ENCODE measurements at places on chromosomes 11 and 22.

- DNase-seq = no peak
Measured at GRCh38 chr11:18578975-18579598, 9.4 kb downstream of the UEVLD start.

DNA sequence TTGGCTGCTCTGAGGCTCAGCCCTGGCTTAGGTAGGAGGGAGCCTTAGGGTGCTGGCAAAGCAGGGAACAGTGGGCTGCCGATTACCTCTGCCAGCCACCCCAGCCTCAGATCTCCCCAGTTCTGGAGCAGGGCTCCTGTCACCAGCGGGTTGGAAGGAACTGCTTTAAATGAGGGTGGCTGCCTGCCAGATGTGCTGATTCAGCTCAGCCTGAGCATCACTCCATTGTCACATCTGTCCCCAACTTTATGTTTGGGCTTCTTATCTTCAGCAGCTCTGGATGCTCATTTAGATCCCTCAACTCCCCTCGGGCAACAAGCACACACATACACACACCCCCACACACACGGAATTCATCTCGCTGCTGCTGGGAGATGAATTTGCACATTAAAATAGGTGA, 16.9 kb upstream of the ANKK1 start:
- no peak for DNase-seq

- no peak for DNase-seq
Measured at GRCh38 chr11:71055925-71056324, 196.5 kb downstream of the SHANK2 start.

- DNase-seq = no peak
Measured at GRCh38 chr22:39212721-39213376, 31.9 kb downstream of the PDGFB start.

DNA sequence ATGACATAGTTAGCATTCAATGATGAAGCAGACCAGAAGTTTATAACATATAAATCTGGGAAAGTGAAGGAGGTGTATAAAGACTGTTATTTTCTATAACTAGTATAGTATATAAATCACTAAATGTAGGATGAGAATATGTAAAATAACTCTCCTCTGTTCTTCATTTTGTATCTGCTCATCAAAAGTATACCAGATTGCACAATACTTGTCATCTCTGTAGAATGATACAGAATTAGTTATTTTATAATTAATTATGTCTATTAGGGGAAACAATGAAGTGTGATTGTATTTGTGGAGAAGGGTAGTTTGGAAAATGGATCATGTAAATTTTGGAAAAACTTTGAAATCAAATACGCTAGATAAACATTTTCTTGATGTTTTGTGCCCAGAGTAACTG, 18.4 kb downstream of the OR51L1 start:
- DNase-seq = no peak

- DNase-seq = no peak
Measured at GRCh38 chr22:42389143-42389542, 43.1 kb downstream of the NFAM1 start.

- no peak for DNase-seq
Measured at GRCh38 chr11:31788085-31788484, 23.0 kb downstream of the PAX6 start.

DNA sequence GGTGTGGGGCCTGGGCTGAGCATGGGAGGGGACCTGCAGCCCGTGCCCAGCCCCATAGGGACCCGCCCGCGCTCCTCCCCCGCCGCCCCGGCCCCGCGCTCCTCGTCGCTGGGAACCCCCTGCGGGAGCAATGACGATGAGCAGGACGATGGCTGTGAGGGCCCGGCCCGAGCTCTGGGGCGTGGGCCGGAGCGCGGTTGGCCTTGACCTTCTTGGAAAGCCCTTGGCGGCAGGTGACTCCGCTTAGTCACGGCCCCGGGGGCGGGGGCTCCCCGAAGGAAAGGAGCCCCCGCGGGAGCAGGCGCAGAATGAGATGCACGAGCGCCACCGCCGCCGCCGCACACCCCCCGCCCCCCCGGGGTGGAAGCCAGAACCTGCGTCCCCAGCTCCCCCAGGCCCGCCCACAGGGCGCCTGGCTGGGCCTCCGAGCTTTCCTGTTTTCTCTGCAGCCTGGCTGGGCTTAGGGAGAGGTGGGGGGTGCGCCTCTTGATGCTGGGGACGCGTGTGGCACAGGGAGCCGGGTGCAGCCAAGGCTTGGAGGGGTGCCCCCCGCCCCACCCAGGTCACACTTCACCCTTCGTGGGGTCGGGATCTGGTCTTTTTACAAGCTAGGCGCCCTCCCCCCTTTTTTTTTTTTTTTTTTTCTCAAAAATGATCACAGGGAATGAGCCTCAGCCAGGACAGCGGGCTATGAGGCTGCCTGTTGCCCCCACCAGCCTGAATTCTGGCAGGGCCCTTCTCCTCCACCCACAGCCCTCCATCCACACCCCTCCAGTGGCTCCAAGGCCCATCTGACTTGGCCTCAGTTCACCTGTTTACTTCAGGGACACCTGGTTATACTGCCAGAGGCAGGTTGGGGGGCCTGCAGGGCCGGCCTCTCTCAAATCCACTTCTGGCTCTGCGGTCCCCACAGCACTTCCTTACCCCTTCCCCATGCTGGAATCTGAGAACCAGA, 17.9 kb downstream of the CRELD2 start:
- peak; percentile 91 for DNase-seq

GRCh38 chr22:17257121-17258001, 38.1 kb upstream of the ADA2 start:
- DNase-seq = no peak

DNA sequence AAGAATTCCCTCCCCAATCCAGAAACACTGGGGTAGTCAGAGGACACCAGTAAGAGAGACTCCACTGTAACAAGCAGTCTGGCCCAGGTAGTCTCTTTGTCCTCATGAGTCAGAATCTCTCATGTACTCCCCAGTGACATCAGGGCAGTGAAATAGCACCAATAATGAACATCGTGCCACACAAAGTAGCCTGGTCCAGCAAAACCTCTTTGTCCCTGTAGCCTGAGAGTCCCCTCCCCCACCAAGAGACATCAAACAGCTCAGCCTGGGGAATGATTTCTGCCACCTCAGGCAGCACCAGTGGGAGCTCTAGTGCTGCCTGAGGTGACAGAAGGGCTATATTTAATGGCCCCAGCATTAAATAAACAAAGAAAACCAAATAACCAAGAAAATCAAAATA, 88.1 kb downstream of the SBF2 start:
- DNase-seq = no peak

GRCh38 chr11:77619576-77620198, 17.9 kb downstream of the CLNS1A start:
- DNase-seq = no peak

GRCh38 chr11:35600331-35600838, 17.9 kb upstream of the FJX1 start:
- no peak for DNase-seq

- DNase-seq = no peak
Measured at GRCh38 chr22:19143967-19144400, 467 bp downstream of the ESS2 start.

DNA sequence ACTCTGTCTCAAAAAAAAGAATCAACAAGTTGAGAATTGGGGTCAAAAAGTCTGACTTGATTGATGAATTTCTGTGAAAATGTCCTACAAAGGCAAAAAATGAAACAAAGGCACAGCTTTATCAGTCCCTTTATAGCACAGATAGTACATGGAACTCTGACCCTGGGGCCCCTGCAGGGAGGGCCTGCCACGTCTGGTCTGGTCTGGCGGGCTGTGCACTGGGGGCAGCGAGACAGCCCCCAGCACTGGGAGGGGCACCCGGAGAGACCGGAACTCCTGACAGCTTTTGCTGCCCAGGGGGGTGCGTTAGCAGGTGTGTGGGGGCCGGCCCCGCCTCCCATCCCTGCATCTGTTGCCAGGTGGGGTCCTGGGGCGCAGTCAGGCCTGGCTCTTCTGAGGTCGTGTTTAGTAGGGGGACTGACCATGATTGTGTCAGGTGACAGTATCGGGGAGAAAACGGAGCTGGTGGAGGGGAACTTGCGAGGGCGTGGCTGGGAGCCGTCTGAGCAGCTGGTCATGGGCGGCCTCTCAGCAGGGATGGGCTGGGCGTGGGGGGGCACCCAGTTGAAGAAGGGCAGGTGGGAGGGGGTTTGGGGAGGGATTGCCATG, 51.7 kb downstream of the GRAMD4 start:
- DNase-seq = no peak

- DNase-seq = no peak
Measured at GRCh38 chr11:126915430-126915829, 85.1 kb downstream of the KIRREL3 start.

DNA sequence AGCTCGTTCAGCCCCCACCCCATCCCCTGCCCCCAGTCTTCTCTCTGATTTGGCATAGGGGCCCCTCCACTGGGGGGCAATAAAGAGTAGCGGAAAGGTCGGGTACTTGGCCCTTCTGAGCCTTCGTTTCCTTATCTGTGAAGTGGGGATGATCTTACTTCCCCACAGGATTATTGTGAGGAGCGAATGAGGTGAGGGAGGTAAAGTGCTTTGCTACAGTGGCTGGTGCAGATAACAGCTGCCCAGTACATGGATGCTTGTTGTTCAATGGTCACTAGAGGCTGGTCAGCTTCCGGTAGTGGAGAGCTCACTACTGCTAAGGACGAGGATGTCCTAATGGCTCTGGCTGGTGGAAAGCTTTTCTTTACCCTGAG, 101.2 kb downstream of the CEP164 start:
- DNase-seq = no peak
